RWPE1 (cell line): ENCODE measurements at places on chromosomes 2 and 18.
A peak's percentile ranks its signal among the peaks of the same experiment; 100 is the strongest.

- peak; percentile 40 for DNase-seq
Measured at GRCh38 chr2:161170958-161171932, 11.0 kb downstream of the TANK start.

GRCh38 chr2:2599441-2599840, 268.4 kb upstream of the MYT1L start:
- DNase-seq, result no peak

DNA sequence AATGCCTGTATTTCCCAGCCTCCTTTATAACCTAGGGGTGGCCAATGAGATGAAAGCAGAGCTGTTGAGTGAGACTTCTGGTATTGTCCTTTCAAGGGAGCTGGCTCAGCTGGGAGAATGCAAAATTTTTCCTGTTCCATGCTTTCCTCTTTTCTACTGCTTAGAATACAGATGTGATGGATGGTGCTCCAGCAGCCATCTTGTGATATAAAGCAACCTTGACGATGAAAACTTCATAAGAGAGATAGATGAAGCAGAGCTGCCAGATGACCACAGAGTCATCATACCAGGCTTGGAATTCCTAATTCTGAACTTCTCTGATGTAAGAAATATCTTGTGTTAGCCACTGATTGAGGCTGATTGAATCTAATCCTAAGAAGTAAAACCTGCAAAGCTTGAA, 11.9 kb upstream of the INHBB start:
- DNase-seq, result no peak

DNA sequence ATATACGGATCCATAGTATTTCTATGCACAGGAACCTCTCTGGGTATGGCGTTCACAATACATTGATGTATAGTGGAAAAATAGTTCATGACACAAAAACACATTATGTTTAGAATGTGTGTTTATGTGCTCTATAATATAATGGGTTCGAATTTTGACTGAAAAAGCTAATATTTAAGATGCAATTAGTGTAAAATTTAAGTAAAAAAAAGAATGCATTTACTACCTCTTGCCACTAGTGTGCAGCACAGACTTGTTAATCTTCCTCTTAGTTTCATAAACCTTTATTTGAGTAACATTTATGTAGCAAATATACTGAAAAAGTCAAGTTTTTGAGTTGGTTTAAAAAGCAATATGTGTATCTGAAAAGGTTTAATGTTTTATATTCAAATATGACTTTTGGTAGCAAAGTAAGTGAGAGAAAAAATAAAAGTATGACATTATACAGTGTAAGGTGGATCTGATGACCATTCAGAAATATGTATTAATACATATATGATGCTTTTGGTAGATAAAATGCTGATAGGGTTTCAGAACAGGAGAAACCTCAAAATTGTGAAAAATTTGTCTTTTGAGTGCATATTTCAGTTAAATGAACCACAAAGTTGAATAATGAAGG, 49.4 kb downstream of the CCDC102B start:
- DNase-seq, result no peak

- DNase-seq, result no peak
Measured at GRCh38 chr18:65815506-65815905, 64.7 kb downstream of the CDH7 start.

DNA sequence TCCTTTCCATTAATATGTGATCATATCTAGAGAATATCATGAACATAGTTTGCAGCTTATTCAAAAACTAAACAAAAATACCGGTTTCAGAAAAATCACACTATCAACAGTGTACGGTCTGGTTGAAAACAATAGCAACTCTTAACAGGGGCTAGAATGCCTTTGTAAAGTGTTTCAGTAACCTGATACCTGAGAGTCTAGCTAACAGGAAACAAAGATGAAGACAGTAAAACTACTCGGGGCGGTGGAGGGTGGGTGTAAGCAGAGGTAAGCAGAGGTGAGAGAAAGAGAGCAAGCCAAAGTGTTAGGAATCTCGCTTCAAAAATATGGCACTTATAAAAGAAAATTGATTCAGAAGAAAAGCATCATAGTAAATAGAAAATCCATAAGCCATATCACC, 109.0 kb upstream of the RGPD4 start:
- DNase-seq, result no peak

DNA sequence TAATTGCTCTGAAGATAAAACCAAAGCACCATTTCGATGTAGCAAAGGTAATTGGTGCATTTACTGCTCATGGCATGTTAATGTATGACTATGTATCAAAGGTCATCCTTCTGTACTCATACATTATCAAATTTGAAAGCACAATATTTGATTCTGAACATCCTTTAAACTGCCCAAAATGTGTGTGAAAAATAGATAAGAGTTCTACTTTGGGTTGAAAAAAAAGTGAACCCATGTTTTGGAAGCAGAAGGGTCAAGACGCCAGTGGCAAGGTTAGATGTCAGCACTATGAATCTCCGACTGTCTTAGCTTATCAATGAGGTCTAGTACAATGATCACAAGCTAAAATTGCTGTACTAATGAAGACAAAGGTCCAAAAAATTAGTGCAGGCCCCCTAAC, 83.1 kb downstream of the LNPK start:
- DNase-seq, result no peak

DNA sequence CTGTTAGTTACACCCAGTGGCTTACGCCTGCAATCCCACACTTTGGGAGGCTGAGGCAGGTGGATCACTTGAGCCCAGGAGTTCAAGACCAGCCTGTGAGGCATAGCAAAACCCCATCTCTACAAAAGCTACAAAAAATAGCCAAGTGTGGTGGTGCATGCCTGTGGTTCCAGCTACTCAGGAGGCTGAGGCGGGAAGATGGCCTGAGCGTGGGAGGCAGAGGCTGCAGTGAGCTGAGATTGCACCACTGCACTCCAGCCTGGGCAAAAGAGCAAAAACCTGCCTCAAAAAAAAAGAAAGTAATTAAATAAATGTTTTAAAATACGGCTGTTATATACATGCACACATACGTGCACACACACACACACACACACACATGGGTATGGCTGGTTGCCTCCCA, 194.8 kb downstream of the HDAC4 start:
- no peak for DNase-seq

DNA sequence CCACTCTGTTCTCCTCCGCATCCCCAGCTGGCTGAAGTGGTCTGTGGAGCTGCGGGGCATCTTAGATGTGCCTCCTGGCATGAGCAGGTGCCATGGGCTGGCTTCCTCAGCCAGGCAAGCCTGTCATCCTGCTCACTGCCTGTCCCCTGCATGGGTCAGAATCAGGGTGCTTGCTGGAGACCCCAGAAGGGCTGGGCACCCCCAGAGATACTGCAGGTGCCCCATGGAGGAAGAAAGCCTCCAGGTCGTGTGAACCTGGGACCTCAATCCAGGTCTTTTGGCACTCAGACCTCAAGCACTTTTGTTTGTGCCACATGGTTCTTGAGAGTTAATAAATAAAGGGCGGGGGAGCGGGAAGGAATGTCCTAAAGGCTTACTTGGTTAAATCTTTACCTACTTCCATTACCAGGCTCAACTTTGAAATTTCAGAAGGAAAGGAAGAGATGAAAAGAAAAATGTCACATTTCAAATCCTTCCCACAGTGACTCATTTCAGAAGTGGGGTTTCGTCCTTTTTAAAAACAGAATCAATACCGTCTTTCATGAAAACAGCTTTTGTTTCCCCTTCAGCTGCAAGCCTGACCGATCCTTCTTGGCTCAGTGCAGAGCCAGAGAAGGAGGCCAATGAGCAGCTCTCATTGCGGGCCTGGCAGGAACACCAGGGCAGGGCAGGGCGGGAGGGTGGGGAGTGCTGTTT, 69.9 kb downstream of the RHOB start:
- DNase-seq, result no peak

- DNase-seq, result no peak
Measured at GRCh38 chr2:53188851-53189510, 578.6 kb upstream of the CHAC2 start.

DNA sequence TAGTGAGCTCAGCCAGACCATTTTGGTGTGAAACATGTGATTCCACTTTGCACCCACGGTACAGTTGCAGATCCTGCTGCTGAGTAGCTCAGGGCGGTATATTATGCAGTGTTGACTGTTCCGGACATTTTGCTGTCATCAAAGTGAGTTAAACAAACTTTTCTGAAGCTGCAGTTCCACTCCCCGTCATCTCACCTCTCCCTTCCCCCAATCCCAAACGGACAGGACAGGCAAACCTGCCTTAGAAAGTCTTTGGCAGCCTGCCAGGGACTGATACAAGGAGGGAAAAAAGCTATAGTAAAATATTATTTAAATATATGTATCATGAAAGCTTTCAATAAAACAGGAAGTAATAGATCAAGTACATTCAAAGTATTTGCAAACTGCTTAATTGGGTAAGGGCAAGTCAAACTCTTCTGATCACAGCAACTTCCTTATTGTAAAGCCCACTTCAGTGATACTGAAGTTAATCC, 35.5 kb upstream of the SP5 start:
- DNase-seq, result no peak

- no peak for DNase-seq
Measured at GRCh38 chr18:74525741-74526140, 8.6 kb upstream of the CNDP1 start.

DNA sequence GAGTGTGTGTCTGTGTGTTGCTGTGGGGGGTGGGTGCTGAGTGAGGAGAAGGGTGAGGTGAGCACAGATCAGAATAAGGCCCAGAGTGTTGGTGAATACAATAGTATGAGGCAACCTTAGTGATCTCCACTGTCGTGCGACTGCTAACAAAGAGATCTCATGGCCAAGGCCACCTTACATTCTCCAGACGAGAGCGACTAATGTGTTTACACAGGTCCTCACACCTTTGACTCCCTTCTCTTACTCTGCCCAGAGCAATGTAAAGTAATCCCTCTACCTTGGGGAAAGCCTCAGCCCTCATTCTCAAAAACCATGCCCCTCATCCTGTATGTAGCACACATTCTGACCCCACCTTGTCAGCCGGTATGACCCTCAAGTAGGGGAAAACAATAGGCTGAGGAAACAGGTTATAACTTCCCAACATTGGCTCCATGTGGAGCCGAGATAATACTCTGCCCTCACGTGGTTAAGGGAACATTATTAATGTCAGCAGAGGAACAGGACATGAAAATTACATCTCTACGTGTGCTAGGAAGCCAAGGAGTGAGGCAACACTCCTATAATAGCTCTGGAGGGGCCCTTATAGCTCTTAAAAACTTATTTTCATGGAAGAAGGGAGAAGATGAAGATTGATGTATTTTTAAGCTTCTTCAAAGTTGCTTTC, 323.0 kb upstream of the NT5C1B start:
- DNase-seq, result no peak

DNA sequence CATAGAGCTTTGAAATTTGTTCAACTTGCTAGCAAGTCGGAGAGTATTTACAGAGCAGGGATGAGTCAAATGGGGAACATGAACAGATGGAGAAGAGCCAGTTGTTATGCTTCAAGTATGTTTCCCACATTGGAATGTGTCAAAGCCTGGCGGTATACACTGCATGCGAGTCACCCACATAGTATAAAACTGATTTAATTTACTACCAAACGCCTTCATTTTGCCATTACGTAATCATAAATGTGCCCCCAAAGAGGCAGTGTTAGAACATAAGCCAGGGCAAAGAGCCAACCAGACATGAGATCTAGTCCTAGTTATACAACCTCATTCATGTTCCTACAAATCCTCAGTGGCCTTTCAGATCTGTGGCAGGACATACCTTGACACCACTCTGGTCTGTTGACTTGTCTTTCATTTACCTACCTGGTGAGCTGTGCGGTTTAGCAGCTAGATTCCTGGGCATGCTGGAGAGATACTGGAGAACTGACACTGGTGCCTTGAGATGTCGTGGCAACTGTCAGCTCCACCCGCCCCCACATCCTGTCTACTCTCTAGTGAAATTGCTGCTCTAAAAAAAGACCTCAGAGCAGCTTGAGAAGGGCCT, 21.7 kb upstream of the NRP2 start:
- peak; percentile 38 for DNase-seq

- DNase-seq, result no peak
Measured at GRCh38 chr2:229163893-229164292, 107.2 kb downstream of the PID1 start.

DNA sequence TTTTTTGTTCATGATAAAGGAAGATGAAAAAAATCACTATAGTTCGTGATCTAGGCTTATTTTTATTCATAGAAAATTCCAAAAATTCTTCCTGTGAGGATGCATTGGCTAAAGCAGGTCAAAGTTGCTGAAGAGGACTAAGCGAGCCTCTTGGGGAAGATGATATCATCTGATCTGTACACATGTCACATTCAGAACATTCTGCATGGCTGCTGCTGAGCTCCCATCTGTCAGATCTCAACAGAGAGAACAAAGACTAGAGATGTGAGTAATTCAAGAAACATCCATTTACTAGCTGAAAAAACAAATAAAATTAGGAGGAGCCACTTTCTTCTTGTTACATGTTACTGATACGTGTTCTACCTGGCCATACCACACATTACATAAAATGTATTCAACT, 518.6 kb upstream of the FSIP2 start:
- peak; percentile 3 for DNase-seq

- no peak for DNase-seq
Measured at GRCh38 chr2:146392186-146392585, 1452.6 kb upstream of the ACVR2A start.

DNA sequence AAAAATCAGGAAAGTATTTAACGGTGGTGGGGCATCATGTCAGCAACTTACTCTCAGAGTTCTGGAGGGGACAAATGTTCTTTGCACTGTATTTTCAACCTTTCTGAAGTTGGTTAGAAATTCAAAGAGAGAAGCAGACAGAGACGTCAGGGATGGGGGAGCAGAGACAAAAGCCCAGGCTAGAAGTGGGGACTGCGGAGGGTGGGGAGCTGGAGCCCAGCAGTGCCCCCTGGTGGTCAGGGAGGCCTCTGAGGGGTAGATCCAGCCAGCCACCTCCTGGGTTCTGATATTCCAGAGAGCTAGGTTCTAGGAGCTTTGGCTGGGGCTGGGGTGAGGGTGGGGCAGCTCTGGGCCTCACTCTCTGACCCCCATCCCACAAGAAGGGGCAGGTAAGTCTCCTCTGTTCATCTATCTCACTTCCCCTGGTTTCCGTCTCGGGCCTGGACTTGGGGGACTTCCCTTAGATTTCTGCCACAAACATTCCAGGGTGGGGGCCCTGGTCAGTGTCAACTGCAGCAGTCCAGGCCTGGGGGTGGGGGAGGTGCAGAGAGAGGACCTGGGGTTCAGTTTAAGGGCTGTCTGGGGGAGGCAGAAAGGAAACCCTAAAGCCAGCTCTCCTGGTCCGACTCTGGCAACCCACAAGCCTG, 8.9 kb downstream of the TNS1 start:
- DNase-seq, result no peak

- DNase-seq, result no peak
Measured at GRCh38 chr2:88398180-88398579, 54.3 kb downstream of the FOXI3 start.
